HAP-1 (cell line): ENCODE measurements at places on chromosomes 5 and 9.

- no peak for DNase-seq
Measured at GRCh38 chr5:62690421-62690820, 111.8 kb downstream of the LRRC70 start.

DNA sequence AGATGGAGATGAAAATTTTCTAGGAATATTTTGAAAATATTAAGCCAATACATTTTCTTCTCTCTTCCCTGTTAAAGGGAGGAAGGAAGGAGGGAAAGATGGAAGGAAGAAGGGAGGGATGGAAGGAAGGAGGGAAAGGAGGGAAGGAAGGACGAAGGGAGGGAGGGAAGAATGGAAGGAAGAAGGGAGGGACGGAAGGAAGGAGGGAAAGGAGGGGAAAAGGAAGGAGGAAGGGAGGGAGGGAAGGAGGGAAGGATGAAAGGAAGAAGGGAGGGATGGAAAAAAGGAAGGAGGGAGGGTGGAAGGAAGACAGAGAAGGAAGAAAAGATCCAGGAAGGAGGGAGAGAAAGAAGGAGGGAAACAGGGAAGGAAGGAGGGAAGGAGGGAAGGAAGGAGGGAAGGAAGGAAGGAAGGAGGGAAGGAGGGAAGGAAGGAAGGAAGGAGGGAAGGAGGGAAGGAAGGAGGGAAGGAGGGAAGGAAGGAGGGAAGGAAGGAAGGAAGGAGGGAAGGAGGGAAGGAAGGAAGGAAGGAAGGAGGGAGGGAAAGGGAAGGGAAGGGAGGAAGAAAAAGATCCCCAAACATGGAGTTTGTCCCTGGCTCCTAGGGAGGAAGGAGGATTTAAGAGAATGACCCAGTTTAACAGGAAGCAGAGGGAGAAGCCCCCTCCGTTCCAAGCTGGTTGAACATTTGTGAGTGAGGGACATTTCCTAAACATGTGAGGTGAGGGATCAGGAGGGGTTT, 70.3 kb upstream of the NEURL1B start:
- no peak for DNase-seq

DNA sequence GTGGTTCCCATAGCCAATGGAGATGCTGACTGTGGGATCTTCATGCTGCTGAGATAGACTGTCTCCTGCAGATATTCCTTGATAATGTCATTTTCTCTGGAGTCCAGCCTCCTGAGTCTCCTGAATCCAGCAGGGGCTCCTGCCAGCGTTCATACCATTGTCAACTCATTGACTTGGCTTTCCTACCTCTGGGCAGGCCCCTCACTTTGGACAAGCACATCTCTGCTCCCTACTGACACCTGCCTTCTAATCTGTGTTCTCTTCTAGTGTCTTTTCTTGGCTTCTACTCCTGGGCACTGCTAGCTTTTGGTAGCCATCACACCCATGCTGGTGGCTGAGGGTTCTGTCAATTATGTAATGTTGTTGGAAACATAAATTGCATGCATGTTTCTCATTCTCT, 138.0 kb downstream of the ADCY2 start:
- no peak for DNase-seq

DNA sequence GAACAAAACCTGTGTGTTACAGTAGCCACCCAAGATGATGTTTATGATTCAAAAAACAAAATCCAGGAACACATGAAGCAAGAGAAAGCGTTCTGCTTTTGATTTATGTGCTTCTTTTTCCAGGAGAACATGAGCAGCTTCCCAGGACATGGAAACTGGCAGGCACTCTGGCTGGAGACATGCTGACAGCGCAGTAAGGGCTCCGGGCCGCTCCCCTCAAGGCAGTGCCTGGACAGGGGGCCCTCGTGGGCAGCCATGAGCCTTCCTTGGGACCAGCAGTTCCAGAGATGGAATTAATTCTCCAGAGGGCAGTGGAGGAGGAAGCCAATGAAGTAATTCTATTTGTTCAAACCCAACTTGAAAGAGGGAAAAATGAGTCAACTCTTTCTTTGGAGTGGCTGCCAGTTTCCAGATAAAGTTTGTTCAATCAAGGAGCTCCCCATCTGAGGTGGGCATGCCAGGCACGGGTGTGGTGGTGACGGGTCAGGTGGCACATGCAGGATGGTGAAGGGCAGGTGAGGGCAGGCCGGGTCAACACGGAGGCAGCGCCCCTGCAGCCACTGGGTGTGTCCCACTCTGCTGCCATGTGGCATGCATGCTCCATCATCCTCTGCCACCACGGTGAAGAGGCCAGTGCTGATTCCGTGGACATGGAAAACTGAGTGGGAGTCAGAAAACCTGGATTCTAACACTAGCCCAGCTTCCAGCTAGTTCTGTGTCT, 83.8 kb downstream of the OTULIN start:
- no peak for DNase-seq

GRCh38 chr9:108003526-108003925, 514.0 kb upstream of the KLF4 start:
- DNase-seq: no peak

DNA sequence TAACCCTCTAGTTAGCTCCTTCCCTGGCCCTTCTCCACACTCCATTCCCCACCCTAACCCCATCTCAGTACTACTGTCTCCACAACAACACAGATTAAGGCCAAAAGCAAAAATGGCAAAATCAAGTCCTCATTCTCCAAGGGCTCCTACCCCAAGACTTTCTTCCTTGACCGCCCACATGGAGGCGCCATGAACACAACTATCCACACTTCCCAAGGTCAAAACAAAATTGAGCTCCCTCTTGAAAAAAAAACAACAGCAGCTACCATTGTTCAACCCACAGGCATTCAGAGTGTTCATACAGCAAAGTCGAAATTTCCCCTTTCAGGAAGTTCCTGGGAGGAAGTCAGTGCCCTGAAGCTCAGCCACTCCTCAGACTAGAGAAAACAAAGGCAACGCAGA, 54.4 kb downstream of the GNAQ start:
- peak; percentile 63 for DNase-seq

DNA sequence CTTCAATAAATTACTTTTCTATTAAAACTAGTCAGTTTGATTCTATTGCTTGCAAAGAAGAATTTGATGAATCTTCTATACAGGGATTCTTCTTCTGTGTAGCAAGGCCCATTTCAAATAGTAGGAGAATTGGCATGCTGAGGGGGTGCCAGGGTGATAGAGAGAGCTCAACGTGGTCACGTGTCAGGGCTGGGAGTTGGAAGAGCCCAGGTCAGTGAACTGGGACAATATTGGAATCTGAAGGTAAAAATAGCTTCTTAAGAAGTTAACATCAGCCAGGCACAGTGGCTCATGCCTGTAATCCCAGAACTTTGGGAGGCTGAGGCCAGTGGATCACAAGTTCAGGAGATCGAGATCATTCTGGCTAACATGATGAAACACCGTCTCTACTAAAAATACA, 64.1 kb upstream of the TLE1 start:
- DNase-seq: no peak

DNA sequence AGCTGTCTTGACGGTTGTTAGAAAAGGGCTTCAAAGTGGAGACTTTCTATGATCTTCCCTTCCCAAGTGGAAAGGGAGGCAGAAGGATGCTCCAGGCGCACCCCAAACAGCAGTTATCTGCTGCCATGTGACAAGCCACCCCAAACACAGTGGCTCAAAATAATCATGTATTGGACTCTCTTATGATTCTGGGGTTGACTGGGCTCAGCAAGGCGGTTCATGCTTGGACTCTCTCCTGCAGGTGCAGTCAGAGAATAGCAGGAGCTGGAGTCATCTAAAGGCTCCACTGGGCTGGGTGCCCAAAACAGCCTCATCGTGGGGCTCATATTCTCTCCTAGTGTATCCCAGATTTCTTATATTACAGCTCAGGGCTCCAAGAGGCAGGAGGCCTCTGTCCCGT, 177.6 kb upstream of the IER5L start:
- no peak for DNase-seq

DNA sequence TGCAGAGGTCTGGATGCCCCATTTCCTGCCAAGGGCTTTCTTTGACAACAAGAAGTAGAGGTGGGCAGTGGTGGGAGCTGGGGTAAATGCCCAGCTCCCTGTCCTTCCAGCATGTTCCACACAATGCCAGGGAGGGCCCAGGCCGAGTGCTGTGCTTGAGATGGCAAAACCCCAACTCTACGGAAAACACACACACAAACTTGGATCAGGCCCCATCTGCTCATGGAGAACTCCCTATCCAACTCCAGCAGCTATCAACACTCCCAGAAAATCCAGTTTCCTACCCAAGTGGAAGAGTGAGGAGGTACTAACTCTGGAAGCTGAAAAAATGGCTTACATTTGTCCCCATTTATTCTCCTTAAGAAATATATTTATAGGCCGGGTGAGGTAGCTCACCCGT, 61.1 kb upstream of the FUBP3 start:
- no peak for DNase-seq

- no peak for DNase-seq
Measured at GRCh38 chr5:82596451-82596850, 318.3 kb upstream of the RPS23 start.

DNA sequence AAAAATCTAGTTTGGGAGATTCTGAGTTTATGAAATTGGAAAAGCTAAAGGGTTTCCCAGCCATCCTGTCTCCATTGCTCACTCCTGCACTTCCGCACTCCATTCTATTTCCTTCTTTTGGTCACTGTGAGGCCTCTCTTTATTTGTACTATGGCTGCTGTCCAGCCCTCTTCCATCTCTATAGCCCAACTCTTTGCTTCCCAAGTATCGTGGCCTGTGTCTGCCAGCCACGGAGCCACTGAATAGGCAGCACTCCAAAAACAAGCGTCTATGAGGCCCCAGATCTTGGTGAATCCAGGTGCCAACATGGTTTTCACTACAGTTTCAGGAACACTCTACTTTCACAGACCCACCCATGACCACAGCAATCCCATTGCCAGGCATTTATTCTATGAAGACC, 37.2 kb downstream of the GRAMD2B start:
- no peak for DNase-seq

DNA sequence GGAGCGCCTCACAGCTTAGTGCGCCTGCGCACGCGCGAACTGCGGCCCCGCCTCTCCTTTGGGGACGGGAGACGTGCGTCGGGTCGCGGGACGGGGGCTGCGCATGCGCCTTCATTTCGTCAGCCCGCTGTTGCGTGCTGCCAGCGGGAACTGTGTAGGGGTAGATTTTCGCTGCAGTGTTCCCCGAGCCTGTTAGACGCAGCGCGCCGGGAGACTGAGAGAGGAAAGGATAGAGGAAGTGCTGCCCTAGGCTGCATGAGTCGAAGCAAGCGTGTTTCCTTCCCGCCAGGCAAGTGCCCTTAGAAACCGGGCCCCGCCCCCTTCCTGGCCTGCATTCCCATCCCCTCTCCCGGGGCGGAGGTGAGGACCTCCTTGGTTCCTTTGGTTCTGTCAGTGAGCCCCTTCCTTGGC, 12.3 kb downstream of the ITGA1 start:
- DNase-seq: peak; percentile 96

DNA sequence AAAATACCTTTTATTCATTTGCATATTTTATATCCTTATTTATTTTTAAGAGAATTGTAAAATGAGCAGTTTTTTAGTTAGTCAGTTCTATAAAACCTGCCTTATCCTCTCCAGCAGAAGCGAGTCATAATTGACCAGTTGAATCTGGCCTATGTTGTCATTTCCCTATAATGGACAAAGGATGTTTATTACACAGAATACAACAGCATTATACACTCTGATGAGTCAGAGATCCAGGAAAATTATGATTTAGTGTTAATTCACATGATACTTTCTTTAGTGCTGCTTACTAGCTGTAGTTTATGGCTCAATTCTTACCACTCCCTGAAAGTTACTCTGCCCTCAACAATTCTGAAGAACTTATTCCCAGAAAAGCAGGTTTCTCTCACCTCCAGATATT, 26.8 kb upstream of the LURAP1L start:
- no peak for DNase-seq

- DNase-seq: no peak
Measured at GRCh38 chr9:116163293-116164055, 9.9 kb downstream of the PAPPA start.

- DNase-seq: no peak
Measured at GRCh38 chr5:147876626-147877025, 1.9 kb upstream of the SCGB3A2 start.

DNA sequence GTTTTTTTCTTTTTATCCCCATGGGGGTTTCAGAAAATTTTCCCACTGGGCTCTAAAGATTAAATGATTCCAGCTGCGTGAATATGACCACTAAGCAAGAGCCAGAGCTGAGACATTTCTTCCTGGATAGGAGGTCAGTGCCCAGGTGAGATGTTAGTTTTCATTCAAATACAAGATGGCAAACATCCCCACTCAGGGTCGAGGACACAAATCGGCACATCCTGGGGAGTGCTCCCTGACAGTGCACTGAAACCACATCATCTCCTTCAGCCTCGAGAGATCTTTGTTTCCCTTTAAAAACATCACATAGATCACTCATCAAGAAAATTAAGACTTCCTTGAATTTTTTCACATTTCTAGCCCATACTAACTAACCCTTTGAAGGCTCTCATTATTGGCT, 273.2 kb upstream of the PANK3 start:
- DNase-seq: no peak

DNA sequence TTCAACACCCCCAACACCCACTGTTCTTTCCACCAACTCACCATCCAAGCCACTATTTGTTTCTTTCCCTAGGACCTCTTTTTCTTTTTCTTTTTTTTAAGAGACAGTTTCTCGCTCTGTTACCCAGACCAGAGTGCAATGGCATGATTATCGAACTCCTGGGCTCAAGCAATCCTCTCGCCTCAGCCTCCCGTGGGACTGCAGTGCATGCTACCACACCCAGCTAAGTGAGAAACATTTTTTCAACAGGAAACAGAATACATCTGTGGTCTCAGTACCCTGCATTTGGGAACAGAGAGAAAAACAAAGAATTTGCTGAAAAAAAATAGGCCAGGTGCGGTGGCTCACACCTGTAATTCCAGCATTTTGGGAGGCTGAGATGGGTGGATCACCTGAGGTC, 24.6 kb downstream of the B4GALT1 start:
- no peak for DNase-seq

DNA sequence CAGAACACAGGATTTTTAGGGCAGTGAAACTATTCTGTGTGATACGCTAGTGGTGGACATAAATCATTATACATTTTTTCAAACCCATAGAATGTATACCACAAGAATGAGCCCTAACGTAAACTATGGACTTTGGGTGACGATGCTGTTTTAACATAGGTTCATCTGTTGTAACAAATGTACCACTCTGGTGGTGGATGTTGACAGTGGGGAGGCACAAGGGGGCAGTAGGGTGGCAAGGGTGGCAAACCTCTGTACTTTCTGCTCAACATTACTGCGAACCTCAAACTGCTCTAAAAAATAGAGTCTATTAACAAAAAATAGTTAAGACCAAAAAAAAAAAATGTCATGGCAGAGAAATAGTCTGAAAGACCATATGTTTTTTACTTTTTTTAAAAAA, 9.1 kb upstream of the MVB12B start:
- no peak for DNase-seq

GRCh38 chr9:19992556-19992955, 203.7 kb upstream of the SLC24A2 start:
- no peak for DNase-seq

- DNase-seq: no peak
Measured at GRCh38 chr9:134030821-134031470, 5.7 kb downstream of the BRD3OS start.

DNA sequence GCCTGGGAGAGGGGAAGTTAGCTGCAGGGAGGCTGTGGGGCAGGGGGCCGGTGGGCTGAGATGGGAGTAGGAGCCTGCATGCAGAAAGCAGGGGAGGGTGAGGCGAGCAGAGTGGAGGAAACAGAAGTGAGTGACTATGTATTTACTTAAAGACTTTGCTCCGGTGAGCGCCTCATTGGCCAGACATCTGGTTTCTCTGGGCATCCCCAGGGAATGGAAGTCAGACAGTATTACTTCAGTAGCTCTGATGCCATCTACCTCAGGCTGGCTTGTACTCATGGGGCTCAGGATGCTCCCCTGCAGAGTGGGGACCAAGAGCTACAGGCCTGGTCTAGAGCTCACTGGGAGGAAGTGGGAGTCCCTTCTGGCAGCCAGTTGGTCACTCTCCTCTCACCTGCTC, 78.2 kb upstream of the ARAP3 start:
- DNase-seq: no peak
